ENCODE measurements at places on chromosomes 6 and 20.

DNA sequence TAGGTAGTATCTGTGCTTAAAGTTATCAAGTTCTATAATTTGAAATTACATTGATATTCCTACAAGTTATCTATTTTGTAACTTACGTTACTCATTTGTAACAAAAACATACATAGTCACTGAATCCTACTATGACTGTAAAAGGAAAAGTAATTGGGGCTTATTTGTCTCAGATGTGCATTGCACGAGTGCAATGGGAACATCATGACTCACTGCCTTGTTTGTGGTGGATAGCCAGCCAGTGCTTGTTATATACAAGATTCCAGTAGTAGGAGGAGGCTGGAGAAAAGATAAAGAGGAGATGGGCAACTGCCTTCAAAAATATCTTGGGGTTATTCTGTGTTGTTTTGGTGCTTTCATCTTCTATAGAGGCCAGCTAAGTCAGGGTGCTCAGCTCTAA lies 164.1 kb downstream of the RNF144B start:
- DNase-seq = no peak

DNA sequence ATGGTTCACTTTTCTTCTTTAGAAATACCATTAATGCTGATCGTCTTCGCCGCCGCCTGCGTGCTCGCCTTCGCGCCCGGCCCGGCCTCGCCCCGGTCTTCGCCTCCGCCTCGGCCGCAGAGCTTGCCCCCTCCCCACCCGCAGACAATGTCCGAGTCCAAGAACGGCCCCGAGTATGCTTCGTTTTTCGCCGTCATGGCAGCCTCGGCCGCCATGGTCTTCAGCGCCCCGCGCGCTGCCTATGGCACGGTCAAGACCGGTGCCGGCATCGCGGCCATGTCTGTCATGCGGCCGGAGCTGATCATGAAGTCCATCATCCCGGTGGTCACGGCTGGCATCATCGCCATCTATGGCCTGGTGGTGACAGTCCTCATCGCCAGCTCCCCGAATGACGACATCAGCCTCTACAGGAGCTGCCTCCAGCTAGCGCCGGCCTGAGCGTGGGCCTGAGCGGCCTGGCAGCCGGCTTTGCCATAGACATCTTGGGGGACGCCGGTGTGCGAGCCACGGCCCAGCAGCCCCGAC lies 4.8 kb upstream of the PRPH2 start:
- no peak for DNase-seq

DNA sequence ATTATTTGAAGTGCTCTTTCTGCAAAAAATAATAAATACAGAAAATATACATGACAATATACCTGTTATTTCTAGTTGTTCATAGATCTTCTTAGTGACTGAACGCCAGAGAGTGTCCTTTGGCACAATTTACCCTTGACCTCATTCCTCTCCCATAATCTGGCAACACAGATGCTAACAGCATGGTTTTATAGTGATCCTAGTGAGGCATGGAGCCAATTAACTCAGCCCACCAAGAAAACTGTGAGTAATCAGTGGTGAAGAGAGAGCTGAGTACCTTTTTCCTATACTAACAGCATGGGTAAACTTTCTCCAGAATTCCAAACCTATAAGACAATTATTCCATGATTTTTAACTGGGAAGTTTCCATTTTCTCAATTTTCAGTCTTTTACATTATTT lies 61.0 kb downstream of the VGLL2 start:
- no peak for DNase-seq

- no peak for DNase-seq
Observed at GRCh38 chr6:144007478-144008119, 460 bp downstream of the PLAGL1 start.

DNA sequence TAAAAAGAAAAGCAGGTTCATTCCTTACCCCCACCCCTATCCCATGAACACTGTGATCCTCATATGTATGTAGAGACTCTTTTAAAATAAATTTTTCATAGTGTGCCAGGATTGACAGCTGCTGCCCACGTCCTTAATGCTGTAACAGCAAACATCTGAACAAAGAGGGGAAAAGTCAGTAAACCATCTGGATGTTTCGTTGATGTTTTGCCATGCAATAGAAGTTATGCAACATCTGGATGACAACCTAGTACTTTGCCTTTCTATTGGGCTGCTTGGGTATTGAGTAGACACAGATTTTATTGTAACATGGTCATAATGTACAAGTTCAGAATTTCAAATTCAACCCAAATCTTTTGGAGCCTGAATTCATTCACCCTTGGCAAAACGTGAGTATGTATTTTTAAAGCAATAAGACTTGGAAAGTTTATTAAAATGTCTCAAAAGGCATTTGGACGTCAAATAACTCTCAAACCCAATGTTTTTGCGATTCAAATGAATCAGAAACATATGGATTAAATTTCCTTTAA lies 500.3 kb downstream of the DHX35 start:
- DNase-seq = no peak

DNA sequence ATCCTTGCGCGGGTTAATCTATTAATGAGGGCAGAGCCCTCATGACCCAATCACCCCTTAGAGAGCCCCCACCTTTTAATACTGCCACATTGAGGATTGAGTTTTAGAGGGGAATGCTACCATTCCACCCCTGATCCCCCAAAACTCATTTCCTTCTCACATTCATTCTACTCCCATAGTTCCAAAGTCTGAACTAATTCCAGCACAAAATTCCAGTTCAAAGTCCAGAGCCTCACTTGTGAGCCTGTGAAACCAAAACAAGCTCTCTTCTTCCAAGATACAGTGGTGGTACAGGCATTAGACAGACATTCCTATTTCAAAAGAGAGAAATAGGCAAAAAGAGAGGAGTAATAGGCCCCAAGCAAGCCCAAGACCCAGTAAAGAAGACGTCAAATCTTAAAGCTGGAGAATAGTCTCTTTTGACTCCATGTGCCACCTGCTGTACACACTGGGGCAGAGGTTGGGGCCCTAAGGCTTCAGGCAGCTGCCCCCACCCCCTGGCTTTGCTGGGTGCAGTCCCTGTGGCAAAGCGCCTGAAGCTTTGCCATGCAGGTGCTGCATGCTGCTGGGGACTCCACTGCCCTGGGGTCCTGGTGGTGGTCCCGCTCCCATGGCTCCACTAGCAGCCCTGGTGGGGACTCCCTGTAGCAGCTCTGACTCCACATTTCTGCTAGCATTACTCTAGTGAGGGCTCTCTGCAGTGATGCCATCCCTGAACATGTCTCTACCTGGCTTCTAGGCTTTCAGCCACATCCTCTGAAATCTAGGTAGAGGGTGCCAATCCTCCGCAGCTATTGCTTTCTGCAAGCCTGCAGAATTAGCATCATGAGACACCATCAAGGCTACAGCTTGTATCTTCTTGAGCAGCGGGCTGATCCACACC lies 41.3 kb downstream of the RSPH3 start:
- no peak for DNase-seq

- no peak for DNase-seq
Observed at GRCh38 chr6:111118826-111119225, 31.5 kb downstream of the SLC16A10 start.

- DNase-seq = no peak
Observed at GRCh38 chr20:25032478-25033264, 25.3 kb downstream of the ACSS1 start.

DNA sequence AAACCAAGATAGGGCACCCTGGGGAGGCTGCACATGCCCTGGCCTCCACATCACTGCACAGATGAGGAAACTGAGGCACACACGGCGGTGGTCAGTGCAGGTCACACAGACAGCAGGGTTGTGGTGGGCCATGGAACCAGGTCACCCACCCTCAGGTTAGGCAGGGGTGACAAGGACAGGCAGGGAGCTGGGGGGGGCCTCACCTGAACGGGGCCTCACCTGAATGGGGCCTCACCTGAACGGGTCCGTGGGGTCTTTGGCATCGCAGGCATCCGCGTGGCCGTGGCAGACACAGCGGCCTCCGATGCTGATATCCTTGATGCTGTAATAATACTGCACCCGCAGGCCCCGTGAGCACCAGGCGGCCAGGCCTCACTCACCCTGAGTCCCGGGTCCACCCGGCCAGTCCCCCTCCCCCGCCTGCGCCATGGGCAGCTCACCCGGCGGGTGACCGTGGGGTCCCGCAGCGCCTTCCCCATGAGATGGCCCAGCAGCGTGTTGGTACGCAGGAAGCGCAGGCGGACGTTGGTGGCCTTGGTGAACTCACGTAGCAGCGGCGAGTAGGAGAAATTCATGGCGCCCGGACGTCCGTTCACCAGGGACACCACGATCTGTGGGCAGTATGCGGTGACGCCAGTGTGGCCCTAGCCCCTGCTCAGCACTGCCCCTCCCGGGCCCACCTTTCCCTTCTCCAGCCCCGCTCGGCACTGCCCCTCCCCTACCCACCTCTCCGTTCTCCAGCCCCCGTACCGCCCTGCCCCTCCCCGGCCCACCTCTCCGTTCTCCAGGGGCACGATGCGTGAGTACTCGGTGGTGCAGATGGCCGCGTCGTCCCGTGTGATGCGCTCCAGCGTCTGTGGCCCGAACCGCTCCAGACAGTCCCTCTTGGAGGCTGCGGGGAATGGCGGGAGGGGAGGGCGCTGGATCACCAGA lies 15.4 kb downstream of the LAMA5 start:
- no peak for DNase-seq

DNA sequence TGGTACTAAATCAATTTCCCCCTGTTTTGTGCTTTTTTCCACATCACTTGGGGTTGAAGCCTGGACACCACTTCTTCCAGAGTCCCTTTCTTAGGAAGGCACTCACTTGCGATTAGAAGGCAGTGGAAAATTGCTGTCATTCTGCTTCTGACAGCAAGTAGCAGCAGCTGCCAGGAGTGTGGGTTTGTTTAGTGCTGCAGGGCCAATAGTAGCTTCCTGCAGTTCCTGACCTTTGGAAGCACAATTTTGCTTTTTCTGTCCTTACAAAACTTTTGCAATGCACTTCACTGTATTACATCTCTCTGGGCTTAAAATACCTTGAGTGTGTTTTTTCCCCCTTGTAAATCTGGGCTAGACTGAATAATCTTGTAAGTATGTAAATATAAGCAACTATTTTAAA lies 12.5 kb upstream of the HLA-DRA start:
- DNase-seq = no peak

DNA sequence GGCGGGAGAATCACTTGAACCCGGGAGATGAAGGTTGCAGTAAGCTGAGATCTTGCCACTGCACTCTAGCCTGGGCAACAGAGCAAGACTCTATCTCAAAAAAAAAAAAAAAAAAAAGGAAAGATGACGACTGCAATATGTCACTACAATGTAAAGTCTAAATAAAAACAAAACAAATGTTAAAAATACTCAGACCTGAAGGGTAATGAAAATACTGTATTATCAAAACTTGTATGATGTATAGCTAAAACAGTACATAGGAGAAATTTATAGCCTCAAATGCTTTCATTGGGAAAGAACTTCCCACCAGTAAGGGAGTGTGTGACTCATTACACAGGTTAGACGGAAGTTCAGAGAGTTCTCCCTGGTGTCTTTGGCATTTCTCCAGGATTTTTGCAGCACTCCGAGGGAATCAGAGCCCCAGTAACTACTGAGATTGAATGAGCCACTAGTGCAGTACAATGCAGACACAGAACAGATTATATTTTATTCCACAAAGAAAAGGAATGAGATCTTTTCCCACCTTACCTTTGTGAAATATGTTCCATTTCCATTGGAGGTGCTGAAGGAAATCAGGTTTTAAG lies 12.5 kb upstream of the RALGAPB start:
- no peak for DNase-seq

GRCh38 chr6:105628156-105628860 lies 225.4 kb upstream of the PREP start:
- no peak for DNase-seq

DNA sequence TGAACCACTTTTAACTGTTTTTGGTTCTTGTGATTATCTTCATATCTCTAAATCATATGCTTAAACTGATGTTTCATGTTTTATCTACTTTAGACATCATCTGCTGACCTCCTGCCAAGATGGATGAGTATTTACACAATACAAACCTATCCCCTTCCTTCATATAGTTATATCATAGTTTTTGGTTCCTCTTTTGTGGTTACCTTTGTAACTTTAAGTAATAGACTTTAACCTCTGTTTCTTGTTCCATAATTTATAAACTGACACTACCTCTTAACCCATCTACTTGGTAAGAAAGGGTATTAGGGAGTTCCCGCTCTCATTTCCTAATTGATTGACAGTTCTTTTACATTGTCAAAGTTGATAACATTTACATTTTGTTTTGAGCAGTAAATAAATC lies 11.9 kb downstream of the PCMT1 start:
- no peak for DNase-seq
